ENCODE measurements at places on chromosomes 13 and 19.
A peak's percentile ranks its signal among the peaks of the same experiment; 100 is the strongest.

GRCh38 chr13:97246596-97247158 is 24.5 kb downstream of the MBNL2 start:
- no peak for DNase-seq

DNA sequence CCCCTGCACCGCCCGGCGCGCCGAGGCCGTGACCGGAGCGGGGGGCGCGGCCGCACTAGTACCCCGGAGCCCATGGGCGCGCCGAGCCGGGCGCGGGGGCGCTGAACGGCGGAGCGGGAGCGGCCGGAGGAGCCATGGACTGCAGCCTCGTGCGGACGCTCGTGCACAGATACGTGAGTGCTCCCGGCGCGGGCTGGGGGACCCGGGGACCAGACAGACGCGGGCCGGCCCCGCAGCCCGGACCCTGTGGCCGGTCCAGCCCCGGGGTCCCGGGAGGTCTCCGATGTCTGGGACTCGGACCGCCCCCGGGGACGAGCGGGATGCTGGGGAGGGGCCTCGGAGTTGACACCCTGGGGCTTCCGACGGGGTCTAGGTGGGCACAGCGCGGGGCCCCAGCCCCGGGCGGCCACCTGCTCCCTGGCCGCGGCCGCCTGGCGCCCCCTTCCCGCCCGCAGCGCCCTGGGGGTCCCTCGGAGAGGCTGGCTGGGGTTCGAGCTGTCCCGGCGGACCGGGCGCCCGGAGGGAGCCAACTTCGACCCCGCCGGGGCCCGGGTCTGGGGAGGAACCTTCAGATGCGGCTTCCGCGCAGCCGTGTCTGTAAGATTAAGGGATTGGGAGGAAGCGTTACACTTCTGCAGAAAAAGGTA is 568 bp downstream of the ATP11A start:
- DNase-seq = no peak

- DNase-seq = no peak
Measured at GRCh38 chr13:44107357-44108121, 227.8 kb downstream of the LACC1 start.

- DNase-seq = no peak
Measured at GRCh38 chr13:34277936-34278335, 460.0 kb downstream of the RFC3 start.

- no peak for DNase-seq
Measured at GRCh38 chr19:41569481-41570150, 6.3 kb upstream of the CEACAM21 start.

- DNase-seq = no peak
Measured at GRCh38 chr13:56706485-56706884, 434.2 kb upstream of the PRR20A start.

- no peak for DNase-seq
Measured at GRCh38 chr13:60118696-60119400, 44.9 kb downstream of the DIAPH3 start.

DNA sequence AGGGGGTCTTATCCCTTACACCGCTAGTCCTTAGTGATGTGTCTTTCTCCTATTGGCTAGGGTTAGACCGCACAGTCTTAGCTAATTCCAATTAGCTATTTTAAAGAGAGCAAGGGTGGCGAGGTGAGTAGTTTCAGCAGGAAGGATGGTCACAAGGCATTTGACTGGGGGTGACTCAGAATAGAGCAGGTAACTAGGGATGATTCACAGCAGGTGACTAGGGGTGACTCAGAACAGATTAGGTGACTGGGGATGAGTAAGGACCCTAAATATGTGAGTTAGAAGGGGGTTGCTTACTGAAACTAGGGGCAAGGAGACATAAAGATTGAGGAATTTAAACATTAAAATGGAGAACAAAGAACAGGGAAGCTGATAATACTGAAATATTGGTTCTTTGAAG is 64.3 kb downstream of the ZNF66 start:
- DNase-seq = no peak

DNA sequence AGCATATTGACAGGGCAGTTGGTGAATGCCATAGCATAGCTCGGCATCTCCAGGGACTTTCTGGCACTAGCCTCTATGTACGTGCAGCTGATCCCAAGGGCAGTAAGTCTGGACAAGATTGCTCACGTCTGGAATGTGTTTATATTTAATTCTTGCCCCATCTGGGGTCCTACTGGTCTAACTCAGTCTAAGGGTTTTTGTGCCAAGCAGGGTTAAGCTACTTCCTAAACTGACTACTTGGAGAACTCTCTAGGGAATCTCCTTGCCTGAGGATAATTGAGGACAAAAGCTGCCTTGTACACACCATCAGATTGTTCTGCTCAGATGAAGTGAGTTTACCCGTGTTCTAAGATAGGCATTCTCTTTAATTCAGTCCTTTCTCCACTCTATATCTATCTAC is 358.1 kb downstream of the MYO16 start:
- DNase-seq = peak; percentile 10

- no peak for DNase-seq
Measured at GRCh38 chr19:3119693-3120380, 16.0 kb upstream of the GNA15 start.

- no peak for DNase-seq
Measured at GRCh38 chr13:25252225-25252624, 35.1 kb downstream of the MTMR6 start.

DNA sequence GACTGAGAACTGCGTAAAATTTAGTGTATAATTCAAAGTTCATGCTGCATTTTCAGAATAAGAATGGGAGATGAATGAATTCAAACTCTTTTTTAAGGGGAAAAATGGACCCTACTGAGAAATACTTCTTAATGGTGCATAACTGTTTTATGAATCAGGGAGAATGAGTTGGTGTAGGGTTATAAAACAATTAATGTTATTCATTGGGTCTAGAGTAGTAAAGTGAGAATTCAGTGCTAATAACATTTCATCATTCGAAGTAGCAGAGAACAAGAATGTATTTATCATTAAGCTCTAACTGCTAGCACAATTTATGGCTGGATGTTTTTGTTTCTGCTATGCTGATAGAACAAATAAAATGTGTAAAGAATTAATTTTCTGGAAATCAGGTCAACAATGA is 310.2 kb downstream of the SLITRK5 start:
- no peak for DNase-seq

DNA sequence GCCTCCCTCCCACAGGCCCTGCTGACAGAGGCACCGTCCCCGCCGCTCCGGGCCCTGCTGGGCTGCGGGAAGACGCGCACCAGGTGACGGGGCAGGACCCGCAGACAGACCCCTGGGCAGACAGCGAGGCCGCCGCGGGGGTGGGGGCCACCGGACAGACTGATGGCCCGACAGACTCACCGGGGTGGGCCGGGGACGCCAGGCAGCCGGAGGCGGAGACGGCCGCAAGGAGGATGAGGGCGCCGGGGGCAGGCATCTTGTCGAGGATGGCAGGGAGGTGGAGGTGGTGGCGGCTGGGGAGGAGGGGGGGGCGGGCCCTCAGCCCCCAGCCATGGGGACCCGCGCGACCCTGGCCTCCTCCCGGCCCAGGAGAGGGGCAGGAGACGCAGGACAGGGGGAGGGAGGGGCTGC is 309 bp downstream of the LMTK3 start:
- no peak for DNase-seq

DNA sequence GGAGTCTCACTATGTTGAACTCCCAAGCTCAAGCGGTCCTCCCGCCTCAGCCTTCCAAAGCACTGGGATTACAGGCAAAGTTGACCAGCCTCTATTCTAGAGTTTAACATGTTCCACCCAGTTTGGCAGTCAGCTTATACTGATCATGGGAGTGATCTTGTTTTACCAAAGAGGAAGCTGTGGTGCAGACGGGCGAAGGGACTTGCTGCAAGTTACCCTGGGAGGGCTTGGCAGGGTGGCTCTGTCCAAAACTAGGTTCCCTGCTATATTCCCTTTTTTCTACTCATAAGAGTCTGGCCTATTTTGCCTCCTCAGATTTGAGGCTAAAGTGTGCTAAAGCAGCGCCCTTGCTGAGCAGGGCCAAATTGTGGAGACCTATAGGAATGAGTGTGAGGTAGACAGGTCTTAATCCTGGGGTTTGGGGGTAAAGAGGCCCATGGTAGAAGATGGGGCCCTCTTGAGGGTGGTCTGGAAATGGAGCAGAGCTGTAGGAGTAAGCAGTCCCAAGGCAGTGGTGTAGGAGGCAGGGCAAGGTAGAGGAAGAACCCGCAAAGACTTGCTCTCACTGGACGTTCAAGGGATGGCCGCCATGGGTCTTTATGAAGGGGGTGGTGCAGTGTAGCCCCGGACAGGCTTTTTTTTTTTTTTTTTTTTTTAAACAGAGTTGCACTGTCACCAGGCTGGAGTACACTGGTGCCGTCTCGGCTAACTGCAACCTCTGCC is 3.3 kb downstream of the RPS19 start:
- DNase-seq = no peak

GRCh38 chr19:10749435-10750384 is 31.8 kb downstream of the DNM2 start:
- DNase-seq = no peak

DNA sequence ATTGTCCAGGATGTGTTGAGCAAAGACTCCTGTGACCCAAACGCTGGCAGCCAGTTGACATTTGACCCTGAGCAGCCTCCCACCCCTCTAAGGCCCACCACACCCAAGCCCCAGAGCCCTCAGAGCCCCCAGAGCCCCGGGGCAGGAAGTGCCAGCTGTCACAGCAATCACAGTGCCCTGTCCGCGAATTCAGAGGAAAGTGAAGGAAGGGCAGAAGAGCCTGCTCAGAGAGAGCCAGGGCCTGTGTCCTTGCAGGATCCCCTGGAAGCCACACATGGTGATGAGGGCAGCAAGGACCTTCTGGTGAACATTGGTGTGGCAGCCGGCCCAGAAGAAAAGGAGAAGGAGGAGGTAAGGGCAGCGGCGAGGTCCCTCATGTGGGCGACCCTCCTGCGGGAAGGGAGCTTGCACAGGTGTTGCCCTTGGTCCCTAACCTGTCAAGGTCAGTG is 63.7 kb downstream of the SPATA13 start:
- DNase-seq = no peak

DNA sequence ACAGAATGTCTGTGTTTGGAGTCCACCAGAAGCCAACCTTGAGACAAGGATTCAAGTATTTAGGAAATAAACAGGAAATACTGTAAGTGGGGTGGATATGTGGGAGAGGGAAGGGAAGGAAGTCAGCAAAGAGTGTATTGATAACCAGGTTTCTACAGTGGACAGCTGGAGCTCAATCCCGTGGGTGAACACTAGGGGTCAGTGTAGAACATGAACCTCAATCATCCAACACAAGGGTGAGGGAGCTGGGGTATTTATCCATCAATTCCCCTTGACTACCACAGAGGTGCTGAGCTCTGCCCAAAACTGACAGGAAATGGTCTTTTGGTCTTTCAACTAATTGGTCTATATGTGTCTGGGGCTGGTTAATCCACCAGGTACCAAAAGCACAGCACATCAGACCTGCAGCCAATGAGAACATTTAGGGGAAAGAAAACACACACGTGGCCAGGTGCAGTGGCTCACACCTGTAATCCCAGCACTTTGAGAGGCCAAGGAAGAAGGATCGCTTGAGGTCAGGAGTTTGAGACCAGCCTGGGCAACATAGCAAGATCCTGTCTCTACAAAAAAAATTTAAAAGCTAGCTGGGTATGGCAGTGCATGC is 5.6 kb upstream of the SYDE1 start:
- DNase-seq = no peak

DNA sequence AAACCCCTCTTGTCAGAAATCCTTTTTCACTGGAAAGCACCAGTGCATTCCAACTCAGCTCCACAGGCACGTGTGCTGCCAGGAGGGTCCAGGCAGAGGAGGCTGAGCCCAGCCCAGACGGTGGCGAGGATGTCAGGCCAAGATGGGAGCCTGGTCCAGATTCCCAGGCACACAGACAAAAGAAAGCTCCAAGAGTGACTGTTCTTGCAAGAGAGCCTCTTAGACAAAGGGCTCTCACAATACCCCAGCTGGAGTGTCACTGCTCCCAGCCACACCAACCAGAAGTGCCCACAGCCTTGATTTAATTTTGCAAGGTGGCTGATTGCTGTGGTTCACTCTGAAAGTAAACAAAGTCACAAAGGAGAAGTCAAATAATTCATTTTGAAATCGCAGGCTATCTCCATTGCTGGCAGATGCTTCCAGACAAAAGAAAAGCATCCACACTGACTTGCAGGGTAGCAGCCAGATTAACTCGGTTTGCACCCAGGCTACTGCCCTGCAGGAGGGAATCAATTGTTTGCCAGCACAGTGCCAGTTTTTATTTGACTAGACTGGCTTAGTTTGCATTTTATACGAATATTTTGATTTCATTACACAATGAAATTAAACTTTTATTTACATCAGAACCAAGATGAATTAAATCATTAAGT is 95.1 kb downstream of the RAB20 start:
- no peak for DNase-seq

- DNase-seq = peak; percentile 64
Measured at GRCh38 chr19:7534531-7535046, 928 bp upstream of the PNPLA6 start.

DNA sequence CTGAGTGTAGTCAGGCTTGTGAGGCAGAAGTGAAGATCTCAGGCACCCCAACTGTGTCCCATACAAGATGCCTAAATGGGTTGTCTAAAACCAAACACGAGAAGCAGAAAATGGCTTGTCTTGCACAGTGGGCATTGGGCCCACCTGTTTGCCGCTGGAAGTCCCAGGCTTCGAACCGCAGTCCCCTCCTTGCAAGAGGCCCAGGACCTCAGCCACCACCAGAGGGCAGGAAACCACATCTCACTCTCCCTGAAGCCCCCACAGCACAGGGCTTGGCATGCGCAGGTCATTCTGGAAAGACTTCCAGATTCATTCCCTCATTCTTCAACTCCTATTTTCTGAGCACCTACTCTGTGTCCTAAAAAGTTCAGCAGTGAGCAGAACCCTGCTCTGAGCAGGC is 973.7 kb downstream of the UQCRFS1 start:
- no peak for DNase-seq

DNA sequence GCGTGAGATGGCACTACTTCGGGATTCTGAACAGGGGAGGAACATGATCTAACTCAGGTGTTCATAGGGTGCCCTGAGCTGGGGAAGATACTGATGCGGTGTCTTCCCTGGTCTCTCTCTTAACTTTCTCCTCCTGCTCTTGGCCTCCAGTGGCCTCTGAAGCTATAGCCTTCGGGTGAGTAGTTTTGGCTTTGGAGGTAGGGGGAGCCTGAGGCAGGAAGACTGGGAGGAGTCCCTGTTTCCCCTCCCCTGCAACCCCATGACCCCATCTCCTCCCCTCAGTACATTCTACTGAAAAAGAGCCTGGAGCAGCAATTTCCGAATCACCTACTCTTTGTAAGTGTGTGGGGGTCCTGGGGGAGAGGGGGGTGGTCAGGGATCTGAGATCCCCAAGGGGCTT is 3.5 kb downstream of the SELENOV start:
- DNase-seq = no peak

GRCh38 chr19:10299545-10300458 is 9.8 kb downstream of the ZGLP1 start:
- DNase-seq = no peak

All from AG09309 (cell line).